ENCODE measurements at places on chromosomes 5 and 9.
A peak's percentile ranks its signal among the peaks of the same experiment; 100 is the strongest.

DNA sequence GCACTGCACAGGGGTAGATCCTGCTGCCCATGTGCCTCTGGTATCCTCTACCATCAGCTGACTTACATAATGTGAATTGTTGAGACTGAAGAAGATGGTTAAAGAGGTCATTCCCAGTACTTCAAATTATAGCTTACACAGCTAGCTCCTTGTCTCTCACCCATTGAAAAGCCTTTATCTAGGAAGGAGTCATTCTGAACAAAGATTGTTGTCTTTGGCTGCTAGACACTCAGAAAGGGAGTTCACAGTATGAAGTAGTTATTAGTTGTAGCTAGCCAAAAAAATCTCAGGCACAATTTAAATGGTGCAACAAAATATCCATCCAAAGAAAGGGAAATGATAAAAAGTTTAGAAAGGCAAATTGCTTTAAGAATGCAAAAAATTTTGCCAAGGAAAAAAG lies 102.0 kb upstream of the NREP start:
- DNase-seq, result no peak

- no peak for DNase-seq
Measured at GRCh38 chr9:17928768-17929167, 349.9 kb downstream of the SH3GL2 start.

- peak; percentile 10 for DNase-seq
Measured at GRCh38 chr9:27528886-27529315, 713 bp downstream of the MOB3B start.

- no peak for DNase-seq
Measured at GRCh38 chr9:111662576-111663300, 1.3 kb downstream of the GNG10 start.

DNA sequence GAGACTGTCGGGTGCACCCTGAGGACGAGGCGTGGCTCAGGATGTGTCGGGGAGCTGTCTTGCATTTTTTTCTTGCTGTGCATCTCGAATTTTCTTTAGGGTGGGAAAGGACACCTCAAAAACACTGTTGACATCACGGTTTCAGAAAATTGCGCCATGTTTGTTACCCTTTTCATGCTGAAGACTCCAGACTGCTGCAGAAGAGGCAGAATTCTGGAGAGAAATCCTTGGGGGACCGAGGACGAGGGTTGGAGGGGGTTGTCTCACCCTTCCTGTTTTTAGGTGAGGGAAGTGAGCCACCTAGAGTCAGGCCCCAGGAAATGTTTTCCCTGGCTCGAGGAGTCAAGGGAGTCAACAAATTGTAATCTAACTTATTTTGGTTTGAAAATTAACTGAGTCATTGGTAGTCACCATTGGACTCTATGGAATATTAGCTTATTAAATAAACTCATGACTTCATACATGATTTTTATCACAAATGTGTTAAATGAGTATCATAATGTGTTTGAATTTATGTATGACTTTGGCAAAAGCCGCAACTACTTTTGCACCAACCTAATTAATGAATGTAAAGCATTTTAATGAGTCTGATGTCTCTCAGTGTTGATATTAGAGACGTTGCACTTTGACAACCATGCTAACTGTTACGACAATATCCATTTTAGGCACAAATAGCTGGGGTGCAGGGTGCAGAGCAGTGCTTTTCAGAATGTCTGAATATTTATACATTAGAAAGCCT lies 724 bp upstream of the LYSMD3 start:
- no peak for DNase-seq

DNA sequence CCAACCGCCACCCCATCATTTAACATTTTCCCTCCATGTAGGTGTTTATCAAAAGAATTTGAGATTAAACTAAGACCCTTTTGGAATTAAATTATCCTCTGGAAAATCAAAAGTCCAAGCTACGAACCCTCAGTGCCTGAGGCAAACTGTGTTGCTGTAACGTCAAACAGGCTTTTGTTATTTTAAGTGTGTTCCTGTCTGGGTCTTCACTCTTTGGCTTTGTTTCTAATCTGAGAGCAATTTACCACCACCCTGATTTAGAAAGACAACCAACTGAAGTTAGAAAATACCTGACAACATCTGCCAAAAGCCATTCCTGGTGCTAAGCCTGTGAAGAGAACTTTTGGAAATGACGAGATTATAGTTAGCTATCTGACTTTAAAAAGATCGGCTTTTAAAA lies 199.9 kb downstream of the DIRAS2 start:
- DNase-seq, result no peak

GRCh38 chr5:172768098-172768572 lies 2.9 kb downstream of the DUSP1 start:
- DNase-seq, result no peak

- DNase-seq, result no peak
Measured at GRCh38 chr5:134086225-134086942, 28.1 kb upstream of the TCF7 start.

GRCh38 chr9:11312966-11313365 lies 700.2 kb upstream of the PTPRD start:
- DNase-seq, result no peak

DNA sequence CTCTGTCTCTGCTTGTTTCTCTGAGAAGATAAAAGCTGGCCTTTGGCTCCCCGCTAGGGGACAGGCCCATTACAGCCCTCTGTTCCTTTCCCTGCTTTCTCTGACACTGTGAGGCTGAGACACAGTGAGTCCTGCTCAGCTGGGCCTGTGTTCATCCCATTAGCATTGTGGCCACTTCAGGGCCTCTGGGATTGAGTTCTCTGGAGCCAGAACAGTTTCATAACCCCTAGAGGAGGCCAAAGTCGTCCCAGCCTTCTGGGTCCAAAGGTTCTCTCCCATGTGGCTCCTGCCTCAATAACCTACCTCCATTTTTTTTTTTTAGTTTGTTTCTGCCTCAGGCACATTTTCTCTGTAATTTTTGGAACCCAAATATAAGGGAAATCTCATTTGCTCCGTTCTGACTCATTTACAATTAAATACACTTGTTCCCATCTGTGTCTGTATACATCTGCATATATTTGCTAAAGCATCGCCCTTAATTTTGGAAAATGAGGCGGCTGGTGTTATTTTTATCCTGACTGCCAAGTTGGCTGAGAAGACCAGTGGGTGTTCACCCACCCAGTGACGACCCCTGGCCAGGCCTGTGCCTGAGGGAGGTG lies 27.3 kb upstream of the CTNNA1 start:
- DNase-seq, result no peak

DNA sequence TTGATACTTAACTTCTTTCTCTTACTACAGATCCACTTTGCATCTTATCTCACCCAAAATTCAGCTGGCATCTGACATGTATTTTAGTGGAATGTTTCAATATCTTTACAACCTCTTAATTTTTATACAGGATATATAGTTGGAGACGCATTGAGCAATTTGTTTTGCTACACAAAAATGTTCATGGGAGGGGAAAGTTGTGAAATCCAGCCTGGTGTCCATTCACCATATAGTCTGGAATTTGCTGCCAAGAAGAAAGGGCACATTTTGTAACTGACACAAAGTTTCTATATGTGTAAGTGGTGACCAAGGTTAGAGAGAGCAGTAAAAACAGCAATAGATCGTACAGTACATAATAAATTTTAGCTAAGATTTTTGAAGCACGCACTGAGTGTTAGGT lies 14.0 kb upstream of the CHD1 start:
- no peak for DNase-seq

GRCh38 chr5:179893958-179894895 lies 13.5 kb downstream of the TBC1D9B start:
- DNase-seq, result no peak

GRCh38 chr5:109388407-109388806 lies 21.4 kb downstream of the PJA2 start:
- no peak for DNase-seq

DNA sequence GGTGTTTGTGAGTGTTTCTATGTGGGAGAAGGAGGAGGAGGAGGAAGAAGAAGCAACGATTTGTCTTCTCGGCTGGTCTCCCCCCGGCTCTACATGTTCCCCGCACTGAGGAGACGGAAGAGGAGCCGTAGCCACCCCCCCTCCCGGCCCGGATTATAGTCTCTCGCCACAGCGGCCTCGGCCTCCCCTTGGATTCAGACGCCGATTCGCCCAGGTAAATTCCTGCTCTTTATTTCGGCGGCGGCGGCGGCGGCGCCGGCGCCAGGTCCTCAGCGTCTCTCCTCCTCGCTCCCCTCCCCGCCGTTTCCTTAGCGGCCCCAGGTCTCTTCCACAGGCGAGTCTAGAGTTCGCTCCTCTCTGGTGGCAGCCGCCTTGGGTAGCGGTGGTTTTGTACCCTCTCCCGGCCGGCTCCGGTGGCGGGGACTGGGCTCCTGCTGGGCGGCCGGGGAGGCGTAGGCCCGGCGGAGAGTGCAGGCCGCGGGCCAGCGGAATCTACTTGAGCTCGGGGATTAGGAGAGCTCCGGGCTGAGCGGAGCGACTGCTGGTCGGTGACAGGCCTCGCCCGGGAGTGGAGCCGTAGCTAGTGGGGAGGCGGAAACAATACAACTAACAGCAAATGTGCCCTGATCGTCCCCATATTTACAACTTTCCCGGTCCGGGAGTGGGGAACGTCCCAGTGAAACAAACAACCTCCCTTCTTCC lies 547 bp downstream of the NIPBL start:
- DNase-seq, result peak; percentile 52

- no peak for DNase-seq
Measured at GRCh38 chr5:128974567-128974966, 9.3 kb downstream of the SLC27A6 start.

DNA sequence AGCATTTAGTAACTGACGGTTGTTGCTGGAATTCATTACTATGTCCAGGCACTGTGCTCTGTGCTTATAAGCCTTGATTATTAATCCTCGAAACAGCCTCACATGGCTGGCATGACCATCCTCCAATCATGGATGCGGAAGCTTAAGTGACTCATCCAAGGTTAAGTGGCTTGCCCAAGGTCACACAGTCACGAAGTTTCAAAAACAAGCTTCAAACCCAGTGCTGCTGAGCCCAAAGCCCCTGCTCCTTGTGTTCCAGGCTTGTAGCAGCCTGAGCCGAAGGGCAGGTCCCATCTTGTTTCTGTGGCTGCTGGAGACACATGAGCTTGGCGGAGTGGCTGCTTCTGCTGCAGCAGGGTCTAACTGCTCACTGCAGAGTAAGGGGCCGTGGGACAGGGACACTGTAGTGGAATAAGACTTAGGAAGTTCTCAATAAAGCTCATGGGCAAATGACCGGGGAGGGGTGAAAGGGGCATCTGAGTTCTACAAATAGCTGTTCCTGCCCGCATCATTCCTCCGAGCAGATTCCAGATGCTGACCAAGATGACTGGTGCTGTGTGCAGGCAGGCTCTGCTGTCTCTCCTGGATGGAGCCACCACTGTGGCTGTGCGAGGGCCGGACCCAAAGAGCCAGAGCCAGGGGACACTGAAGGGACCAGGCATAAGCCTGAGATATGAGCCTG lies 32.4 kb downstream of the WHRN start:
- no peak for DNase-seq

GRCh38 chr5:170306381-170306831 lies 8.8 kb upstream of the LCP2 start:
- DNase-seq, result no peak

DNA sequence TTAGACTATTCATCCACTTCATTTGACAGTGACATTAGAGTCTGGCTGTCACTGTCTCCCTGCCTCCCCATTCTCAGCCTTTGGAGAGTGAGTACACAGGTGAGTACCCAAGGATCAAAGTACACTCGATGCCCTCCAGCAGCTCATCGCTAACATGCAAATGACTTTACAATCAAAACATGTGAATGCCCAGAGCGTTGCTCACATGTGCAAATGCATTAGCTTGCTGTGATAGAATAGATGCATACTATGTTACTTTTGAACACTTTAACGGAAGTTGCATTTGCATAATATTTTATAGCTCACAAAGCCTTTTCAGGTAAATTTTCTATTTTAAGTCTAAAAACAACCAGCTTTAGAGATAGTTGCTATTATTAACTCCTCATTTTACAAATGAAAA lies 107.6 kb downstream of the SYK start:
- no peak for DNase-seq

DNA sequence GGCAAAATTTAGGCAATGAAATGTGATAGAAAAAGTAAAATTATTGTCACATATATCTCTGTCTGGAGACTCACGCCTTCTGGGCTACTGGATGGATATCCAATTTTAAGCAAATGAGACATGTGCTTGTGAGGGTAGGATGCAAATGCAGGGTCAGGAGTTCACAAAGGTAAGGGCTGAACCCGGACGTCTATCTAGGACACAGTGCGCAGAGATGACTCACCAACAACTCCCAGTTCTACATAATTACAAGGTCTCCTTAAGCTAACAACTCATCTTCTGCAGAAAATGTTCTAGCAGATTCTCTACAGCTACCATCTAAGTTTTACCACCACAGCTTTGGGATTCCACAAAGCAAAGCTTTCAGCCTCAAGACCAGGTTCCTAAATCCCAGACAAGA lies 160.5 kb downstream of the ENTREP1 start:
- DNase-seq, result no peak

- DNase-seq, result no peak
Measured at GRCh38 chr5:132684491-132684890, 10.7 kb downstream of the IL4 start.

GRCh38 chr5:150141544-150142184 lies 14.0 kb downstream of the PDGFRB start:
- DNase-seq, result no peak

DNA sequence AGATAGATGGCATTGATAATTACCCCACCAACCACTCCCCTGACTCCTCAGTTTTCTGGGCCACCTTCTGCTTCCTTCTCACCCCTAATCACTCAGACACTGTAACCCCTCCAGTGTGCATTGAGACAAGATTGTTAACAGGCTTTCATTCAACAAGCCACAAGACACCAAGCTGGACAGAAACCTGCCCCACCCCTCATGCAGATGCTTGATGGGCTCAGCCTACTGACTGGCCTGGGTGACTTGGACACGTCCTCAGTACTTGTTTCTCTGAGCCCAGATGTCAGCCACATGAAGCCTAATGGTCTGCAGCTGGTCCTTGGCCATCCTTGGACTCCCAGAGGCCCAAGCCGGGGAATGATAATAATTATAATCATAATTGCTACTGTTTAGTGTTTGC lies 71.4 kb upstream of the SMIM23 start:
- DNase-seq, result no peak

DNA sequence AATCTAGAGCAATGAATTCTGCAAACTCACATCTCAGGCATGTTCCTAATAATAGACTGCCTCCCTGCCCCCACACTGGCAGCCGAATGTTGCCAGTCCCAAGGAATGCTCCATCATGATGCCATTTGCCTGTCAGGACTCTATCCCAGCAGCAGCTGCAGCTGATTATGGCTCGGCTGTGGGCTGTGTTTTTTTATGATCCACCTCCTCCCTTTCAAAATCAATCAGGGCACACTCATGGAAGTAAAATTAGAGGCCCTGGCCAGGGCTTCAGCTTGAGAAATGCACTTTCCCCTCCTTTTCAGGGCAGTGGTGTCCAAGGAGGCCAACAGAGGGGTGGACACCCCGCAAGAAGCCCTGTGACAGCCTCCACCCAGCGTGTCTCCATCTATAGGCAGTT lies 176.7 kb upstream of the S1PR3 start:
- no peak for DNase-seq

DNA sequence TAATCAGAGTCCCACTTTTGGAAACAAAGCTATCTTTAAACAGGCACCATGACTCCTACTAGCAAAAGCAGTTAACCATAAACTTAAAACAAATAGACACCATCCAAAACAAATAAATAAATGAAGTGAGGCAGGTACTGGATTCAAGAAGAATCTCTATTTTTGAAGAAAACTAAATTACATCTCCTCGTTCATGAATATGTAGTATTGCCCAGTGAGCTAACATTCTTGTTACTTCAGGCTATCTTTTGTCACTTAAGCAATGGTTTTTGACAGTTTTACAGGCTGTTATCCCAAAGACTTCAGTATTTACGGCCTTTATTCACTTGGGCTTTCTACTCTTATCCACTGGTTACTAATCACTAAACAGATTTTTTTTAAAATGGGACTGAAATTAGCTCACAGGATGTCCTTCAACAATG lies 242.5 kb downstream of the MLLT3 start:
- no peak for DNase-seq
